ENCODE measurements at places on chromosomes 5 and 9.

- no peak for DNase-seq
Observed at GRCh38 chr5:62068554-62068953, 237.5 kb upstream of the KIF2A start.

GRCh38 chr9:12739014-12739652 is 35.7 kb upstream of the LURAP1L start:
- DNase-seq = no peak

DNA sequence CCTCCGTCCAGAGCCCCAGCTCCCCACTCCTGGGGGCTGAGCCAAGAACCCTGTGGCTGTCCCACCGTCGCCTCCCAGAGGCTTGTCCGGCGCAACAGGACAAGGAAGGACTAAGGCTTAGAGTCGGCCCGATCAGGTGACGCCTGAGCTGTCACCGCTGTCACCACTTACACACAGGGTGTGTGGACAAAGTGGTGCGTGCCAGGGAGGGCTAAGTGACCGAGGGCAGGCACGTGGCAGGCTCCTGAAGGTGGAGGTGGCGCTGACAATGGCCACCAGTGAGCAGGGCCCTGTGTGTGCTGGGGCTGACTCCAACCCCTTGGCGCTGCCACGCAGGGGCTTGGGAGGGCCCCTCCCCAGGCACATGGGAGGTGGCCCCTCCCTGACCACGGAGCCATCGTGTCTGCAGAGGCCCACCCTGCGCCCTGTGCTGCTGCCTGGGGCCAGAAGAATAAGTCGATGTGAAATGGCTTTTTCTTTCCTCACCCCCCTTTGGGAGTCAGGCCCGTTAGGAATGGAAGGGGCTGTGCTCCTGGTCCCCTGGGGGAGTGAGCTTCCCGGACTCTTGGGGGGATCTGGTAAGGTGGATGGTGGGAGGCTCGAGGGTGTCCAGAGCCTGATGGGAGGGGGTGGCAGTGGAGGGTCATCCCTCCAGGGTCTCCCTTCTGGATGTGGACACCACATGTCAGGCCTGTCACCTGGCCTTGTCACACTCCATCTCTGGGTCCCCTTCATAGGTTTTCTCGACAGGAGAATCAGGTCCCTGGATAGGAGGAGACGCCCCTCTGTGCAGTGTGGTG is 2.6 kb upstream of the GPSM1 start:
- DNase-seq = no peak

DNA sequence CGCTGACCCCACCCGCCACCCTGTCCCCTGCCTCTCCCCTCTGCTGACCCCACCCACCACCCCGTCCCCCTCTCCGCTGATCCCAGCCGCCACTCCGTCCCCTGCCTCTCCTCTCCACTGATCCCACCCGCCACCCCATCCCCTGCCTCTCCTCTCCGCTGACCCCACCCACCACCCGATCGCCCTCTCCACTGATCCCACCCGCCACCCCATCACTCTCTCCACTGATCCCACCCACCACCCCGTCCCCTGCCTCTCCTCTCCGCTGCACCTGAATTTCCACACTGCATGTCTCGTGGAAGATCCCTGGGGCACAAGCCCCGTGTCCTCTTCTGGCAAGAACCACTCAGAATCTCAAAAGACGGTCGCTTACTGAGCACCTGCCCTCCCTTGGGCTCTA is 53.4 kb upstream of the OLFM1 start:
- DNase-seq = no peak

DNA sequence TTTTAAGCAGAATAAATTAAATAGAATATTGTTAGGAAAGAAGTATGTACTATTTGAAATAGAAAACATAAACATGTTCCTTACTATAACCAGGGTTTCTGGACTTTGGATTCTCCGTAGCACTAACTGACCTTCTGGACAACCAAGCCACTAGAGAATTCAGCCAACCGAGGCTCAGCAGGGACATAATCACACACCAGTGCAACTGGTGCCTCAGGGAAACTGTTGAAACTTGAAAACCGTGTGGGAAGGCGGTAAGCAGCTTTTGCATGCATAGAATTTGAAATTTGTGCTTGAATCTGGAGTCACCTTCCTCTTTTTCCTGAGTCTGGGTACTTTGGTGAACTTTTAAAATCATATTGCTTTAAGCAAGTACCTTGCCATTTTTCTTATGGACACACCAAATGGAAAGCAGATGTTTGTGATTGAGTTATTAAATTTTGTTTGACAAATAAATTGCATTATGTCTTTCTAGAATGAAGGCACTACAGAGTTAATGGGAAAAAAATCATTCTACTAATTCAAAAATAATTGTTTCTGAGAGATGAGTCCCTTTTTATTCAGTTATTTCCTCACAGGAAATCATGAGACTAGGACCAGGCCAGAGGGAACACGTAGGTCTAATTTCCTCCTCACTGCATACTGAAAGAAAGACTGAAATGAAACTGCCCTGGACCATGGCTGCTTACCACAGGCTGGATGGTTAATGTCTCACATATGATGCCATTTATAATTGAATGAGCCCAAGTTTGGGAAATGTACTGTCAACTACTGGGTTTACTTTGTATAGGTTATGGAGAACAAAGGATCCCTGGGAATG is 20.6 kb upstream of the SCAMP1 start:
- DNase-seq = no peak

- DNase-seq = no peak
Observed at GRCh38 chr5:172048539-172049101, 42.2 kb upstream of the FBXW11 start.

DNA sequence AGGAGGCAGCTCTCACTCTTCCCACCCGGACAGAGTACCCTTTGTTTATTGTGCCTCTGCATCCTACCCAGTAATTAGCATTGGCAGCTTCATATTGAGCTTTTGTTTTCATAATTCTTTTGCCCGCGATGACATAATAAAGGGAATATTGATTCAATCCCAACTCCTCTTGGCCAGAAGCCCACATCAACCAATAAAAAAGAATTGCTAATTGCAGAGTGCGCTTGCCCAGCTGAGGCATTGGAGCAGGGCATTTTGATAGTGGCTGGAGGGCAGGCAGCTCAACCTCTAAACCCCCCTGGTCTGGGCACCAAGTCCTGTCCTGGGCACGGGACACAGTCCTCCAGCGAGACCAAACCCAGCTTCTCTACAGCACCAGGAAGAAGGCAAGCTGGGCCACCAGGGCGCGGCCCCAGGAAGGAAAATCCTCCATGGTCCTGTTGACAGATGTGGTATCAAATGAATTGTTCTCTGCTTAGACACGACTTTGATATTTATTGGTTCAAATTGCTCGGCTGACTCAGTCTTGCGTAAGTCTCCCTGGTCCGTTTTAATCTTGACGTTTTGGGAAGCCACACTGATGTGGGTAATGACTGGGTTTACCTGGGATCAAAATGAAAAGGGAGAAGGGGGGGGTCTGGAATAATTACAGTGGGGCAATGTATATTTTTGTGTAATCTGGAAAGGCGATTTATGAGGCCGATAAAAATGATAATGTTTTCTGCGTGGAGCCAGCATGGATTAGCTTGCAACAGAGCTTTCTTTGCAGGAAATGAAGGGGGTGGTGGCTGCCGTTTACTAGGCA is 220.7 kb upstream of the MSX2 start:
- DNase-seq = no peak

GRCh38 chr5:50929174-50929573 is 262.7 kb downstream of the PARP8 start:
- no peak for DNase-seq

GRCh38 chr5:16486711-16487111 is 21.1 kb upstream of the ZNF622 start:
- peak; percentile 1 for DNase-seq

- peak; percentile 53 for DNase-seq
Observed at GRCh38 chr5:15105799-15106393, 234.3 kb upstream of the ANKH start.

- DNase-seq = no peak
Observed at GRCh38 chr9:114803479-114804265, 2.2 kb downstream of the TNFSF15 start.

DNA sequence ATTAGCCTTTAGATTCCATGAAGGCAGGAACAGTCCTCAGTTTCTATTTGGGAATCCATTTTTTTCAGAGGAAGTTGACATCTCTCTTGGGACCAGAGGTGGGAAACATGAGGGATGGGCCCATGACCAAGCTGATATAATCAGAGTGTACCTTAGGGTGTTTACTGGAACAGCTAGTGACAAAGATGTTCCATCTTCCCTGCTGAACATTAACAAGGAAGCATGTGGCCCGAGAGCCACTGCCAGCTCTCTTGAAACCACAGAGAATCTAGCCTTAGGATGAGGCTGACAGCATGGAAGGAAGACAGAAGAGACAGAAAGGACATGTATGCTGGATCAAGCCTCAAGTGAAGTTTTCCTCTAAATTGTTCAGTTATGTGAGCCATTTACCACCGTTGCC is 16.0 kb downstream of the AQP3 start:
- DNase-seq = no peak

DNA sequence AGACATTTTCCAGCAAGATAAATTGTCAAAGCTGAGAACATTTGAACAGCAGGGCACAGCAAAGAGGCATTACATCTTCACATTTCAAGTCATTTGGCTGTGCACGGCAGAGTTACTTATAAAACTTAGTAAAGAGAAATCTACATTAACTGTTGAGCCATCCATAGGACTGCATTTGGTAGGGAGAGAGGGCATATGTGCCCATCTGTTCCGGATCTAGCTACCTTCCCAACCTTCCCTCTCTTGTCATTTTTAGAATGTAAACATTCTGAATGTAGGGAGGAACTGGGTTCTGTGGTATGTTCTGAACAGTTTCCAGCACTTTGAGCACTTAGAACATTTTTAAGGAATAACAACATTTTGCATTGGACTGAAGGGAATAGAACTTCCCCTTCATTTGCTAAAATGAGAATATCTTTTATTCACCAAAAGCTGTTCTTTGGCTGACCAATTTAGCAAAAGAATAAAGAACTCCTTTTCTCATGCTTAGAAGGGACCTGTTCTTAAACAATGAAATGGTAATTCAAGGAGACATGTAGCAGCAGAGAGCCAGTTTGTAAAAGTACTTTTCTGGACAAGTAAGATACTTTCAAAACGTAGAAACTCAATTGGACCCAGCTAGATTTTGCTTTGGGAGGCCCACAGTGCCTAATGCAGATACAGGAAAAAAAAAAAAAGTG is 104.4 kb downstream of the CETN3 start:
- no peak for DNase-seq

- no peak for DNase-seq
Observed at GRCh38 chr5:154898210-154898609, 39.8 kb downstream of the CNOT8 start.

DNA sequence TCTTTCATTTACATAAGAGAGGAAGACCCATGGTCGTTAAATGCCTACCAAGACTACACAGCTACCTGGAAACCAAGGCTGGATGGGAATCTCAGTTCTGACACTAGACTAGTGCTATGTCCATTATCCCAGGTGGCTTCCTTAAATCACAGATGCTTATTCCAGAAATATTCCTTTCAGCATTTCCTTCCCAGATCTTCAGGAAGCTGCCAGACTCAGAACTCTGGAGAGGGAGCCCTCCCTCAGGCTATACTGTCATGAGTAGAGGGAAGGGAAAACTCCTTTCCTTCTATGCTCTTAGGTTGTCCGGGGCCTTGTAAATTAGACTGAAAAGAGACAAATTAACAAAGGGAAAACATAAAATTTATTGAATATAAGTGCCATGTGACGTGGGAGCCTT is 20.8 kb downstream of the FREM1 start:
- DNase-seq = no peak

- no peak for DNase-seq
Observed at GRCh38 chr5:30867711-30868110, 325.8 kb upstream of the CDH6 start.

DNA sequence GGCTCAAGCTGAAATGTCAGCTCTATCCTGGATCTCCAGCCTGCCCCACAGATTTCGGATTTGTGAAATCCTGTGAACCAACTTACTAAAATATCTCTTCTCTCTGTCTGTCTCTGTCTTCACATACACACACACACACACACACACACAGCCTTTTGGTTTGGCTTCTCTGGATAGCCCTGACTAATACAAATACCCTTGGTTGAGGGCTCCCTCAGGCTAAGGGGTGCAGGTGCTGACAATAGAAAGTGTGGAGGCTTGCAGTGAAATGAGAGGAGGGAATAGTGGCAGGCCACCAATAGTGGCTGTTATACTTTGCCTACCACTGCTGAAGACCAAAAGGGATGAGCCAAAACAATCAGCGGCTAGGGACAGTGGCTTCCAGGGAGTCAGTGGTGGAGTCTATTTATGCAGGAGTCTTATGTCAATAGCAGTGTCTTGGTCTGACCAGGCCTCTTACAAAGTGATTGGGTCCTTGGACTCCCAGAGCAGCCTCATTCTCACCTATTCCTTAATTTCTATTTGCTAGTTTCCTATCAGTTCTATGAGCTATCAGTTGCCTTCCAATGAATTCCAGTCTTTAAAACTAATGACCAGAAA is 93.2 kb upstream of the GAS1 start:
- no peak for DNase-seq

DNA sequence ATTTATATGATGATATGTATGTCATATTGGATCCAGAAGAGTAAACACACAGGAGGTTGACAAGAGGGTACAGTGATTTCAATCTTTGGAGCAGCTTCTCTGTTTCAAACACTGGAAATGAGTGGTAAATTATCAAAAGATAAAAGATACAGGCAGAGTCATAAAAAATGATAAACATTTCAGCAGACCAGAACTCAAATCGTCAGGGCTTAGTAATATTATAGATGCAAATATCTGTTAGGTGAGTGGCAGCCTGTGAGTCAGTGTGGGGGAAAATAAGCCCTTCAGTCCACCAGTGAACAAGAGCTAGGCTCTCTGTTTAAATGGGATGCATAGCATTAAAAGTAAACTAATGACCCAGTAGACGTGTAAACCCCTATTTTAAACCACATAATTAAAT is 1378.1 kb downstream of the EFNA5 start:
- no peak for DNase-seq

GRCh38 chr9:102740578-102740977 is 254.6 kb upstream of the CYLC2 start:
- DNase-seq = no peak

GRCh38 chr5:151071021-151071420 is 9.8 kb downstream of the TNIP1 start:
- no peak for DNase-seq

- DNase-seq = no peak
Observed at GRCh38 chr9:100579665-100580064, 1.8 kb downstream of the CAVIN4 start.

DNA sequence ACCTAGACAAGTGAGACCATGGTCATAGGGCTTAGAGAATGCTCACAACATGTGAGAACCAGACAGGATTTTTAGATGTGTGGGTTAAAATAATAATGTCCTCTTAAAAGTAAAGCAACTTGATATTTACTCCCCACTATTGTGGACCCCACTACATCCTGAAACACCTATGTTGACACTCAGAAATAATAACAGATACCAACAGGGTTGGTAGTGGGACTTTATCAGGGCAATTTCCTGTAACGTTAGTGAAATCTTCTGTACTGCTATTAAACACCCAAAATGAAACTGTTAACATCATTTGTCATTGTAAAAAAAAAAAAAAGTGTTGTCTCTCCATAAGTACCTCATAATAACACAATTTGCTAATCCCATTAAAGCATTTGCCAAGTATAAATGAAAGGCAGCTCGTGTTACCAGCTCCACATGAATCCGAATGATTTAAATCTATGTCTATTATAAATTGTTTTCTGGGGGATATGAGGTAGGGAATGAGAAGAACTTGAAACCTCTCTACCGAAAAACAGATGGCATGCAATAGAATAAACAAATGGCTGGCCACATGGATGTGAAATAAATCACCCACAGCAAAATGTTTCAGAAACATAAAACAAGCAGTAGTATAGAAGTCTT is 285.9 kb downstream of the ARHGEF28 start:
- DNase-seq = no peak
